ENCODE measurements at places on chromosomes 4 and X. TPM values are rescaled to one million over a fixed set of nuclear protein-coding genes. Genes with fewer than 3 reads are reported as not detected.

CNKSR2 gene
- not detected for total RNA-seq

DNA sequence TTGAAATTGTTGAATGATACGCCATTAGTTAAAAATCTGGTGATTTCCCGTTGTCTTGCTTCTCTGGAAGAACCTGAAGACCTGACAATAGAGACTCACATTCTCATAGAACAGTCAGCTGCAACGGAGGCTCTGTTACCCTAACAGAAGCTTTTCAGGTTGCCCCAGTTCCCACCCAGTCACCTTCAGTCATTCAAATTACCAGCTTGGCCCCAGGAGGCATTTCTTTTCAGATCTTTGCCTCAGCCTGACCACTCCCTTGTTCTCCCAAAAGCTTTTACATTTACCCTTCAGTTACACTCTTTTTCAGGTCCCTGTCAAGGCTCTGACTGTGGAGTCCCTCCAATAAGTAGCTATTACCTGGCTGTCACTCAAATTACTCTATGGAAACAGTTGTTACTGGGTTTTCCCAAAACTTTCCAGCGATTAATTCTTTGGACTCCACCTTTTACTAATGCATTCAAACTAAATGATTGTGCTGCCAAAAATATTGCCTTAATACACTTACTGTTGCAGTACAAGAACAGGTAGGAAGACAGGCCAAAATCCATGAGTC lies 162.2 kb upstream of the FTHL17 start:
- no peak for DNase-seq

PAGE3 gene
- total RNA-seq = not detected

STATH gene
- not detected for total RNA-seq

- no peak for DNase-seq
These were observed 80.5 kb downstream of the HNRNPD start for GRCh38 chr4:82293304-82293703.

- DNase-seq = no peak
These were observed 577 bp upstream of the PIM2 start for GRCh38 chrX:48919360-48919841.
